ENCODE measurements at places on chromosomes 11 and 22. TPM values are rescaled to one million over a fixed set of nuclear protein-coding genes. Genes with fewer than 3 reads are reported as not detected.

DNA sequence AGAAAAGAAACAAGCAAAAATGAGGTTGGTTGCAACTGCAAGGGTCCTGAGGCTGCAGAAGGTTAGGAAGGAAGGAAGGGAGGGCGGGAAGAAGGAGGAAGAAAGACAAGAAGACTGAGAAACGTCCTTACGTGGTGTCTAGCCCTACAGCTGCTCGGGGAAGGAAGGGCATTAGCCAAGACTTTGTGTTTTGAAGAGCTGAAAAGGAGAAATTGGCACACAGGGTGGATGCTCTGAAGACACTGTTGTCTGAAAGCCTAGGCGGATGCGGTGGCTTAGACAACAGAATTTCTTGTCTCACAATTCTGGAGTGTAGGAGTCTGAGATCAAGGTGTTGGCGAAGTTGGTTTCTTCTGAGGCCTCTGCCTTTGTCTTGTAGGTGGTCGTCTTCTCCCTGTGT, 60.7 kb downstream of the MCM5 start:
- no peak for DNase-seq

GRCh38 chr11:9838961-9839360, 175.1 kb downstream of the SWAP70 start:
- no peak for DNase-seq

OR5B3 gene
- total RNA-seq, result not detected

DNA sequence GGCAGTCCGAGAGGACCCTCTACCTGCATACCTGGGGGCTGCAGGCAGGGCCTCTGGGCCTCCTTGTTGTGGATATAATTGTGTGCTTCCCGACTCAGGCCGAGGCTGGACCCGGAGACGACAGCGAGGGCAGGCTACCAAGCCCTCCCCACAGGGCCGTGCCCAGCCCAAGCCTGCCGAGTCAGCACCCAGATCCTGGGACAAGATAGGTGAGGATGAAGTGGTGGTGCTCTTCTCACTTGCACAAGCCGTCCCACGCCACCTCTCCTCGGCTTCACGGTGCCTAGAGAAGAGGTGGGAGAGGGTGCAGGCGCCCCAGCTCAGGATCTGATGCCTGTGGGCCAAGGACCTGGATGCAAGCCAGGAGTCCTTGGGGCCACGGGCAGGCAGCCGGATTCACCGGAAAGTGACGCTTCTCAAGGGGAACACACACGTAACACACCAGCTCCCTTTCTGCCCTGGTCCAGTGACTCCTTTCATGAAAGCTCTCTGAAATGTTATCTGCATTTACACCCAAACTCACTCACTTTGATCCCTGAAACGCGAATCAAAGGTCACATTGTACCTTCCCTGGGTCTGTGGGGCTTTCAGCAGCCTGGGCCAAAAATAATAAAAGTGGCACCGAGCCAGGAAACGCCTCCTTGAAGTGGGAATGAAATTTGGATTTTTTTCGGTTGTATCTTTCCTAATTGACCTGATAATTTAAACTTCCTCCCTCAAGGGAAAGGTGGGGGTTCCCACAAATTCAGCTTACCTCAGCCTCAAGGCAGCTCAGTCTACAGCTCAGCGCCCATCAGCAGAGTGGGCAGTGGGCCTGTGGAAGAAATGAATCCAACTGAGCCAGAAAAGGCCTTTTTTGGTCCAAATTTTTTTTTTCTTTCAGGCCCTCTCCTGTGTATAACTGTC, 1.1 kb upstream of the GNB1L start:
- DNase-seq, result peak; percentile 69

DNA sequence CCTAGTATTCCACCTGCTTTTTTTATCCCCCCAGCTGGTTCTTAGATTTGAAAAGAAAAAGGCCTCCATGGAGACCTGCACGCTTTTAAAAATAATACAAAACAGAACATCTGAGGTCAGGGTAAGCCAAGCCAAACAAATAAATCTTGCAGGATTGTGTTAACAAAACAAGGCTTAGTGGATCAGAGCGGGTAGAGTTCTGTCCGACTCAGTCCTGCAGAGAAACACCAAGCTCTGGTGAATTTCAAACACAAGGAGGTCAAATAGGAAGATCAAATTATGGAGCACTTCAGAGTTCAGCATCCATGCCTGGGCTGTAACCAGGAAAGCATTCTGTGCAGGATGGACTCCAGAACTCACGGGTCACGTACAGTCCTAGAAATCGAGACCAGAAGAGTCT, 86.9 kb downstream of the SYN3 start:
- no peak for DNase-seq

OR56B1 gene
- 1.2 TPM for total RNA-seq

DNA sequence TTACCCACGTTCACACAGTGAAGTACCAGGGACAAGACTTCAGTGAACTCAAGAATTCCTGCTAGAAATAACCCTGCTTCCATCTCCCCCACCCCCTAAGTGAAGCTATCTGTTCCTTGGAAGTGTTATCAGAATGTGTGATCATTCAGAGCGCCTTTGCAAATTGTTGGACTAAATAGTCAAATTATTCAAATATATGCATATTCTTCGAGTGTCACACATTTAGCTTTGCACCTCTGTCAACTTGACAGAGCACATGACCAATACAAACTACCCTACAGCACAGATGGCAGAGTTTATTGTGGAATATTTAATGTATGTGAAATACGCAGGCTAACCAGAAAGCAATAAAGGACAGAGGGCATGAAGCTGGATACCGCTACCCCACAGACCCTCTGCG, 2.6 kb upstream of the BDNF start:
- DNase-seq, result no peak

- DNase-seq, result peak; percentile 46
Observed at GRCh38 chr11:34242037-34242625, 115.7 kb downstream of the ABTB2 start.

- DNase-seq, result no peak
Observed at GRCh38 chr11:87076260-87076783, 38.6 kb downstream of the TMEM135 start.

DNA sequence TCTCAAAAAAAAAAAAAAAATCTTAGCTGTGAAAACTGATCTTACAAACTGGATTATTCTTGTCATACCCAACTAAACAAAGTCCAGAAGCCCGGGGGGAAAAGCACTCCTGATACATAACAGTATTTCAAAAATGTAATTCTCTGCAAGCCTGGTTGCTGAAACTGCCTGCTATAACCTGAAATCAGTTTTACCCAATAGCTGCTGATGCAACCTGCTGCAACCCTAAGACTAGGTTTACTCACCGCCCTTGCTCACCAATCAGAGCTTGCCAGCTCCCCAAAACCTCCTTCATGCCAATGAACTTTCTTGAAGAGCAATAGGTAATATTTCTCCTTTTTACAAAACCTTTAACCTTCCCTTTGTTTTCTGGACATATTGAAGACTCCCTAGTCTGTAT, 12.4 kb downstream of the FGF19 start:
- no peak for DNase-seq

- no peak for DNase-seq
Observed at GRCh38 chr11:4018641-4019040, 76.0 kb upstream of the RRM1 start.

INPPL1 gene
- 205 TPM for total RNA-seq

LYVE1 gene
- not detected for total RNA-seq

GRCh38 chr11:43934601-43935423, 7.6 kb upstream of the C11orf96 start:
- no peak for DNase-seq

C22orf23 gene
- total RNA-seq, result not detected

SOX6 gene
- total RNA-seq, result 0.61 TPM

DNA sequence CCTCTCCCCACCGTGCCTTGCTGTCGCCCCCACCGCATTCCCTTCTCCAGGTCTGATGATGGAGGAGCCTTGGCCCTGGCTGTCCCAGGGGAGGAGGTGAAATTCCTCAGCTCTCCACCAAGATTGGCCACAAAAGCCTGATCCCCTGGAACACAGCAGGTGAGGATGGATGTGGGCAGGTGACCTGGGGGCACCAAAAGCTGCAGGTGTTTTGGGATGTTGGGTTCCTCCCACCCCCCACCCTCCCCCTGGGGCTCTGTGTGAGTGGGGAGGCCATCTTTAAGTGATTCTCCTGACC, 639 bp downstream of the TRIOBP start:
- no peak for DNase-seq

GPR83 gene
- total RNA-seq, result 0.37 TPM

FEN1 gene
- 9.8 TPM for total RNA-seq

DNA sequence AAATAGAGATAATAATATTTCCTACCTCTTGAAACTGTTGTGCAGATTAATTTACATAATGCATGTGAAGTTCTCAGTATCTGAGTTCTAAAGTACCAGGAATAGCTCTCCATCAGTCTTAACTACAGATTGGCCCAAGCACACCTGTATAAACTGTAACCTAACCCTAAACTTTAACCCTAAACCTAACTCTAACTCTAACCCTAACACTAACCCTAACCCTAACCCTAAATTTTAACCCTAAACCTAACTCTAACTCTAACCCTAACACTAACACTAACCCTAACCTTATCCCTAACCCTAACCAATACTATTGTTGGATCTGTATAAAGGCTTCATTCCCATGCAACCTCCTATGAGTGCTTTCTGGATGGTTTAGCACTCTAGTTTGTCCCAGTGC, 1445.9 kb upstream of the TENM4 start:
- no peak for DNase-seq

FOXRED2 gene
- total RNA-seq, result 7.4 TPM

- DNase-seq, result no peak
Observed at GRCh38 chr11:62747475-62748160, 6.3 kb downstream of the ZBTB3 start.

NEFH gene
- 0.19 TPM for total RNA-seq

Data from B cell (primary cell).